Esophagus squamous epithelium (tissue), 5 donors: ENCODE measurements at places on chromosomes 2 and 18.

GRCh38 chr2:17995593-17995992, 117.1 kb downstream of the KCNS3 start:
- DNase-seq = no peak

GRCh38 chr2:10347562-10347948, 44.9 kb downstream of the HPCAL1 start:
- no peak for DNase-seq

DNA sequence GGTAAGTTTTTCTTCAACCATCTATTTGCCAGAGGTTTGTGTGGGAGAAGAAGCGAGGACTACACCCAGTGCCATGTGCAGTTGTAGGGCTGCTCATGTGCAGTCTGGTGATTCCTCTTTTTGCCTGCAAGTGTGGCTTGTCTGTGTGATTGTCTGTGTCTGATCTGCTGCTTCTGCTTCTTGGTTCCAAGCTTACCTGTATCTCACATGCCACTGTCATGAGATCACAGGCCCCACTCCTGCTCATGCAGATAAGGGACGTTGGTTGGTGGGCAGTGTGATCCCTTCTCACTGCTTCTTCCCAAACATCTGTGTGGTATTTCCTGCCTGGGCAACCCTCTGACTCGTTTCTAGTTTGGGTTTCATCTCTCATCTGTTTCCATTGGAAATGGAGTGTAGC, 27.1 kb downstream of the RRM2 start:
- DNase-seq = no peak

DNA sequence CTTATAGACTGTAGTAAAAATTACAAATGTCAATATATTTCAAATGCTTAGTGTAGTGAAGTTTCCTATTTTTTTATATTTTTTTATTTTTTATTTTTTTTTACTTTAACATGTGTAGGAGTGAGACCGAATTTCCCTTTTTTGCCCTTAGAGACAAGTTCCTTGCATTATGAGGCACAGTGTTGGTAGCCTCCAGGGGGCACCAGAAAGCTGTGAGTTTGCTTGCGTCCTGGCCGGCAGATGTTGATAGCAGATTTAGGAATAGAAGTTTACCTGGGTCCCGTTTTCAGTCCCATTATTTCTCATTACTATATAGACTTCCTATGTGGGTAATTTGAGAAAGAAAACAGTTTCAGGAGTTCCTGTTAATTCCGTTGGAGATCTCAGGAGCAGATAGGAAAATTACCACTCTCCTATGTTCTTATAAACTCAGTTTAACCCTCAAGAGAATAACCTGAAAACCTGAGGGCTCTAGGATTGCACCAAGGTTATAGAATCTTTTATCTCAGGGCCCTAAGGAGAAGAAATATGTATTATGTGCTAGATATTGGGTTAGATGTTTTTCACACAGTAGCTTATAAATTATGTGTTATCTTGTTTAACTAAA, 157.5 kb upstream of the SESTD1 start:
- no peak for DNase-seq

- DNase-seq = no peak
Measured at GRCh38 chr2:171553858-171554257, 31.6 kb downstream of the CYBRD1 start.

DNA sequence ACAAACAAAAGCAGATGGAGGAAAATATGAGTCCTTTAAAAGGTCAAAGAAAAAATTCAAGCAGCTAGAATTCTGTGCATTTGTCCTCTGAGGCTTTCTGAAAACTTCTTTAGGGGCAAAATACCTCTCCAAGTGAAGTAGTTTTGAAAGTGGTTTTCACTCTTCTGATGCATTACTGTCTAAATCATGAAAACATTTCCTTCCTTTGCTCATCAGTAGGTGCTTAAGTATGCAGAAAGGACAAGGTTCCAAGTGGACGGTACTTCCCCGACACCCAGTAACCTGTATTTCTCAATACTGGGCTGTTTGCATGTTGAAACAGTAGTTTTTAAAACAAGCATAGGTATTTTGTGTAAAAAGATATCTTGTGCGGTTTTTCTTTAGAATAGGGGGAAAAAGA, 189.1 kb upstream of the ERBB4 start:
- no peak for DNase-seq

DNA sequence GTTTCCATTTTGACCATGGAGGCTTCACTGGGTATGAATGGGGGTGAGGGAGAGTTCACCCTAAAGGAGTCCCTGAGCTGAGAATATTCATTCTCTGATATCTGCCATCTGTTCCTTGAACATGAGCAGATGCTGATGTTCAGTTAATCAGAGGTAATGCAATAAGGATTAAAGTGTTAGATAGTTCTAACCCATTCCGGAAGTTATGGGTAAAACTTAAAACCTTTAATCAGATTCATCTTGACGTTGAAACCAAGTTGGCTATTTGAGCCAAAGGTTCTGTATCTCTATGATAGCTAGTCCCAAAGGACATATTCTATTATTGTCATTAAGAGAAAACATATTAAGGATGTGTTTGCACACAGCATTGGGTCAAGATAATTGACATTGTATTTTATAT, 268.9 kb downstream of the PLCL1 start:
- no peak for DNase-seq

DNA sequence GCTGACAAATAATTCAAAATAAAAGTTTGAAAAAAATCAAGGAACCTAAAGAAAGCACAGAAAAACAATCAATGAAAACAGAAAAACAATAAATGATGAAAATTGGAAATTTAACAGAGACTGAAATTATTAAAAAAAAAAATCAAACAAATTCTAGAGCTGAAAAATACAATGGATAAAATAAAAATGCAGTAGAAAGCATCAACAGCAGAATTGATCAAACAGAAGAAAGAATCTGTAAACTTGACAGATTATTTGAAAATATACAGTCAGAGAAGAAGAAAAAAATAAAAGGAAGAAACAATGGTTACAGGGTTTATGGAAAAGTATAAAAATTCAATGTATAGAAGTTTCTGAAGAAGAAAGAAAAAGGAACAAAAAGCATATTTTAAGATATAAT, 16.2 kb downstream of the SERPINB4 start:
- no peak for DNase-seq

GRCh38 chr2:3293221-3293620, 84.4 kb downstream of the EIPR1 start:
- DNase-seq = no peak

- DNase-seq = no peak
Measured at GRCh38 chr2:167692191-167692590, 555.2 kb downstream of the STK39 start.

DNA sequence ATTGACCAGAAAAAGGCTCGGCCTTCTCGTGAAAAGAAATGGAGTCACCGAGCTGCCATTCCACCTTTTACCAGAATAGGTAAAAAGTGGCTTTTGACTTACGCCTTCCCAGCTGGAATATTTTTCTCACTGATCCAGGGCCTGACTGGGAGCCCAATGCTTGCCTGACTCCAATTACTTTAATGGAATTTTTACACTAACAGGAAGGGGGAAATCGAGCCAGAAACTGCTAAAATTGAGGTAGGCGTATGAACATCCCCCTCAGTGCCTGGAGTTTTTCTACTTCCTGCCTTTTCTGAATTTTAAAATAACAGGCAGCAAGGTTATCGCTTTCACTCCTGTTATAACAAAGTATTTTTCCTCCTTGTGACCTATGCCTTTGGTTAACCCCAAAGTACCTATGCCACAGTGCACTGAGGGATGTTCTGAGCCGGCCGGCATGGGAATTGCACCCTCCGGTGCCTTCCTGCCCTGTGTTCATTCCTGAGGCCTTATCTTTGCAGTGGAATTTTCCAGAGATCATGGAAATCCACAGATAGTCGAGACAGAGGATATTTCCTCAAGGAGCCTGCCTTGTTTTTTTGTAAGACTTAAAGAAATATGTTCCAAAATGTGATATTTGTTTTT, 18.3 kb upstream of the RPL31 start:
- no peak for DNase-seq
